ENCODE measurements at places on chromosomes 6 and 20.

GRCh38 chr20:16201191-16201590, 372.1 kb downstream of the KIF16B start:
- DNase-seq: no peak

DNA sequence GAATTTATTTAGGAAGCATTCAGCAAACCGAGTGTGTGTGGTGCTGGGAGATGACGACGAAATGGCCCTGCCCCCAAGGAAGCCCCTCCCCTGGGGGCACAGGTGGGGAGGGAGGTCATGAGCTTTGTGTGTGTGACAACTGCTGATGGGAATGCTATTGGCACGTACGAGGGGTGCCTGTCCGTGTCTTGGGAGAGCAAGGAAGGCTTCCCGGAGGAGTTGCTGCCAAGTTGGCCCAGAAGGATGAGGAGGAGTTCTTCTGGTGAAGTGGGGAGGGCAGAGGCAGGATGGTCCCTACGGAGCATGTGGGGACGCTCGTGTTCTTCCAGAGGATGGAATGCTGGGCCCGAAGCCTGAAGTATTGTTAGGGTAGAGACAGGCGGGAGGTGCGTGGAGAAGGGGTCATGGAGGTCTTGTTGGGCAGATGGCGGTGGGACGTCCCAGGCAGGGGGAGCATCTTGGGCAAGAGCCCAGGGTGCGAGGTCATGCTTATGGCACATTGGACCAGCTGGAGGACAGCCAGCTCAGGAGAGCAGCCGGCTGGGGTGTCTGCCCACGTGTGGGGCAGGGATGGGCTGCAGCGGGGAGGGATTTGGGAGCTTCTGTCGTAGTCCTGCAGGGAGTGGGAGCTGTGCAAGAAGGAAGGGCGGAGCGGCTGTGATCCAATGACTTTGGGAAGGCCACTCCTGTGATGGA, 46.1 kb downstream of the SYNJ2 start:
- DNase-seq: no peak

DNA sequence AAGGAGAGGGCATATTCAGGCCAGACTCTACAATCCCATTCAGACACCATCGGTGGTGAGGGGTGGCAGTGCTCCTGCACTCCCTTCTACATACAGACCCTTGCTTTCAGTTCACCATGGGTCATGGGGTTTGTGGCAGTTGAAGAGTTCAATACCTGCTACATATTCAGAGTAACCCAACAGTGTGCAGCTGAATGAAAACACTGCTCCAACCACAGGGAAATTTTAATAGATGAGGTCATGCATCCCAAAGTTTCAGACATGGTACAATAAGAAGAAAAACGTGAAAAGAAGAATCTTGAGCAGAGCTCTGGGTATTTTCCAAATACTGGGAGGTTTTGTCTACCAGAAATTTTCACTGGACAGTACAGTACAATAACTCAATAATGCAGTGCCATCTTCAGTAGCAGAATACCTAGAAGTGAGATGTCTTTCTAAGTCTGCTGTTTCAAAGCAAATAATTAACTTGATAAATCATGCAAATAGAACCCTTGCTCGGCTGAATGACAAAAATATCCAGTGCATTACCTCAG, 162.1 kb downstream of the PTPRK start:
- DNase-seq: no peak

GRCh38 chr6:5501837-5502236, 240.5 kb downstream of the FARS2 start:
- DNase-seq: no peak

DNA sequence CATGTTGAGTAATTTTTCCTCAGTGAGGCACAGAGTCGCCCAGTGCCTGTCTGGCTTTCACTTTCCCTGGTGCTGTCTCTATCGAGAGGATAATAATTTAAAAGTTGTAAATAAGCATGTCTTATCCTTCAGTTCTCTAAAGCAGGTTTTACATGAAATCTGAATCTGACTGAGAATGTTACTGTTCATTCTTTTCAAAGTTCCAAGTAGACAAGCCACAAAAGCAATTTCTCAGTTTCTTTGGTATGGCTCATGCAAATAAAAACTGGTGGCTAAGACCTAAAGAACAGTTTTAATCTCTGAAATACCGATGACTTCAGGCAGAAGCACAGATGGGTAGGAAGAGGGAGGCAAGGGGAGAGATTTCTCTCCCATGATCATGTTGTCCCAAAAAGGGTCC, 87.6 kb upstream of the GCM1 start:
- DNase-seq: peak; percentile 15
